Stimulated activated CD8-positive, alpha-beta memory T cell treated with anti-CD3 and anti-CD28 coated beads, Interleukin-7, amount 100 ng/mL, for 1 hour (primary cell): ENCODE measurements at places on chromosomes 7 and 10.

- DNase-seq: no peak
Observed at GRCh38 chr10:127993056-127993690, 86.3 kb downstream of the PTPRE start.

GRCh38 chr7:3230908-3231307, 70.1 kb upstream of the SDK1 start:
- DNase-seq: no peak

GRCh38 chr7:6299774-6300173, 27.4 kb upstream of the CYTH3 start:
- DNase-seq: no peak

DNA sequence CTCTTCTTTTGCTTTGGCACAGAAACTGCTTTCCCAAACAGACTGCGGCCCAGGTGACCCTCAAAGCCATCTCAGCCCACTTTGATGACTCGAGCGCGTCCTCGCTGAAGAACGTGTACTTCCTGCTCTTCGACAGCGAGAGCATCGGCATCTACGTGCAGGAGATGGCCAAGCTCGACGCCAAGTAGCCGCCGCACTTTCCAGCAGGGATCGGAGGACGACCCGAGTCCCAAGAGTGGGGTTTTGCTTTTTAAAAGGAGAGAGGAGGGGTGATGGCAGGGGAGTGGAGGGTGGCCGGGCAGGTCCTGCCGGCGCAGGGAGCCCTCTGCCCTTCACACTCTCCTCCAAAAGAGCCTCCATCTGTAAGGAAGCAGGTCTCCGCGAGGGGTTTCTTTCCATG, 21.1 kb downstream of the AIFM2 start:
- DNase-seq: no peak

DNA sequence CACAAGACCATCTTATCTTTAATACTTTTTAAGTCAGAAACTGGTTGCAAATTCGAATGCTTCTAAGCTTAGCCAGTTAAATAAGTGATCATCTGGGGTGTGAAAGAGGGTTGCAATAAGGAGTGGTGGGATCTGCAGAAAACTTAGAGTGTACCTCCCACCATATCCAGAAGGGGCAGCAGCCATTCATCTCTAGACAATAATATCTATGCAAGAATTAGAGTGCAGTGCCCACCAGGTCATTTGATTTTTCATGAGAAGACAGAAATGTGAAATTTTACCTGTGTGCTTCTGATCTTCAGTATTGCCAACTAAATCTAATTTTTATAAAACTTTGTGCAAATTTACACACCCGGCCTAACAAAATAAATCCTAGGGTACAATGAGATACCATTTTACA, 127.2 kb upstream of the SP4 start:
- DNase-seq: no peak

- no peak for DNase-seq
Observed at GRCh38 chr7:150744041-150744656, 6.9 kb downstream of the GIMAP5 start.

DNA sequence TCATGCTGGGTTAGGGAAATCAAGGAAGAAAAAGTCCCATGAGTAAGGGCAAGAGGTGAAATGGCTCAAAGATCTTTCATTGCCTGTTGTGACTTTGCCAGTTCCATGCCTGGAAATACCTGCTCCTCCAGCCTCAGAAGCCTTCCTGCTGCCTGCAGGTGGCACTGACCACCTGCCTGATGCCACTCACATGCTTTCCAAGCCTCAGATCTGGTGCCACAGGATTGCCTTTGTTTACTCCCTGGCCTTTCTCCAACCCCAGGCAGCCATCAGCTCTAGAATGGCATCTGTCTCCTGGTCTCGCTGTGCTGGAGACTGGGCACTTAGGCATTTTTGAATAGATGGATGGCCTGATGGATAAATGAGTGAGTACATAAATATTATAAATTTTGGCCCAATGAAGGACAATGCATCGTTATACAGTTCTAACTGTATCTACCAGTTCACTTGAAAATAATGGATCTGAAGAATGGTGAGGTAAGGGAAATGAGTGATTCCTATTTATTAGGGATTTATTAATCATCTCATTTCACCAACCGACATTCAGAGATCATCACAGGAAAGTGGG, 657.2 kb downstream of the INHBA start:
- no peak for DNase-seq

DNA sequence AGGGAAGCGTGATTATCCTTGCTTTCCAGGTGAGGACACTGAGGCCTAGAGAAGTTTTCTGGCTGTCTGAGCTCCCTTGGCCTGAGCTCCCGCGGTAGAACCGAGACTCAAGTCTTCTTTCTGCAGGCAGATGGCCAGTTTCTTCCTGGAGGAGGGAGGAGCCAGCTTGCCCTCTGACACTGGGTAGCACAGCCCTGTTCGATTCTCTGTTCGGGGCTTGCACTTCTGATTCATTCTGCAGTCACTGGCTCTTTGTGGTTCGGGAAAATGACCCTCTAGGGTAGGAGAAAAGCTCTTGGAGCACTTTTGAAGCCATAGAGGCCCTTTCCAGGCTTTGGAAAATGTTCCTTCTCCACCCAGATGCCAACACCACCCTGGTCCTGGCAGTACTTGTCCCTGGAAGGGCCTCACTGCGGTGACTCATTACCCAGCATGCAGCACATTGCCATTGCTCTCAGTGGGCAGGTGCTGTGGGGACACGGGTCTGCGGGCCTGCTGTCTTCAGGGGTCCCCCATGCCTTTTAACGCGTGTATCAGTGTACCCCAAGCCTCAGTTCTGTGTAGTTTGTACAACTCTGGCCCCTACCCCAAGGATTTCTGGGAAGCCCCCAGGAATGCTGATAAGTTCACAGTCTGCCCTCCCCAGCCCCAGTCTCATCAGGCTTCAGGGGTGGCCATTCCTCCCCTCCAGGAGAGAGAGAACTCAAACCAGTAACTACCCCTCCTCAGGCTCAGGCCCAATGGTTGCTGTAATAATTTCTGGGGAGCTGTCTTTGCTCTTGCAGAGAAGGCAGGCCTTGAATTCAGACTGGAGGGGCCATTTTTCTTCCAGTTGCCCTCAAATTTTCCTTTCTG, 11.9 kb downstream of the CHST3 start:
- no peak for DNase-seq

DNA sequence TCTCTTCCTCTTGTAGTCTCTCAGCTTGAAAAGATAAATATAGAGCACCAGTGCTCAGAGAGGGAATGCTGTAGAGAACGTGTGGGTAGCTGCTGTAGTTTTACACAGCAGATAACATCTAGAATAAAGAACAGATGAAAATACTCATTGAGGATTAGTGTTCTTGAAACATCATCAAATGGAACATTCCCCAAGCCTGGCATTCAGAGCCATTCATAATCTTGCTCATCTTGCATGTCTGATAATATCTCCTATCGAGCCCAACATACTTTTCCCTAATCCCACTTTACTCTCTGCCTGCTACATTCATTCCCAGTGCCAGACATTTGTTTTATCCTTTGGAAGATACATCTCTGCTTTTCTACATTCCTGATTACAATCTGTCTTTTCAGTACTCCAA, 35.2 kb downstream of the MCU start:
- no peak for DNase-seq

DNA sequence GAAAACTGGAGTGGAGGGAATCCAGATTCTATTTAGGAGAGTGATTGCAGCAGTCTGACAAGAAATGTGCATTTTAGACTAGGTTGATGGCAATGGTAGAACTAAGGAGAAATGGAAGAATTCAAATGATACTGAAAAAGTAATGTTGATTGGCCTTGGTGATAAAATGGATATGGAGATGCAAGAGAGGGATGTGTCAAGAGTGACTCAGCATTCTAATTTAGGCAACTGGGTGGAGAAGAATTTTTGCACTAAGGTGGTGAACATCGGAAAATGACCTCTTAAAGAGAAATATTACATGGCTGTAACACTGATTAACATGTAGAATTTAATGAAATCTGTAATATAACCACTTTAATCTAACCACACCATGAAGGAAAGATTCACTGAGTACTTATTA, 806.5 kb downstream of the PHTF2 start:
- no peak for DNase-seq

DNA sequence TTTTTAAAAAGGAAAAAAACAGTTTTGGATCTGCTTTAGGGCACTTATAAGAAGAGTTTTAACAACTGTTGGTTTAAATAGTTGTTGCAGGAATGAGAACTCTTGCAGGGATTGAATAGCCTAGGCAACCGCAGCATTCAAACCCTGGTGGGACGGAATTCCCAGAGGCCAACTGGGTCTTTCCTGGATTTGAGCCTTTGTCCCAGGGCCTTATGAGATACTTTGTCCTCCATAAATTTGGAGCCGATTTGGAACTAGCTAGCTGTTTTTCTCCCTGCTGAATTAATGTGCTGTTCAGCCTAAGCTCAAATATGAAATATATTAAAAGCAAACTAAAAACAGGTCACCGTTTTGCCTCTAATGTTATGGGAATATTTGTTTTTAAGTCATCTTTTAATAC, 109.6 kb downstream of the LRMDA start:
- DNase-seq: no peak

GRCh38 chr10:110843796-110844616, 27.7 kb upstream of the PDCD4 start:
- DNase-seq: no peak

GRCh38 chr10:6871128-6871527, 291.1 kb upstream of the PRKCQ start:
- no peak for DNase-seq

GRCh38 chr10:65518379-65518778, 1407.5 kb upstream of the LRRTM3 start:
- DNase-seq: no peak

DNA sequence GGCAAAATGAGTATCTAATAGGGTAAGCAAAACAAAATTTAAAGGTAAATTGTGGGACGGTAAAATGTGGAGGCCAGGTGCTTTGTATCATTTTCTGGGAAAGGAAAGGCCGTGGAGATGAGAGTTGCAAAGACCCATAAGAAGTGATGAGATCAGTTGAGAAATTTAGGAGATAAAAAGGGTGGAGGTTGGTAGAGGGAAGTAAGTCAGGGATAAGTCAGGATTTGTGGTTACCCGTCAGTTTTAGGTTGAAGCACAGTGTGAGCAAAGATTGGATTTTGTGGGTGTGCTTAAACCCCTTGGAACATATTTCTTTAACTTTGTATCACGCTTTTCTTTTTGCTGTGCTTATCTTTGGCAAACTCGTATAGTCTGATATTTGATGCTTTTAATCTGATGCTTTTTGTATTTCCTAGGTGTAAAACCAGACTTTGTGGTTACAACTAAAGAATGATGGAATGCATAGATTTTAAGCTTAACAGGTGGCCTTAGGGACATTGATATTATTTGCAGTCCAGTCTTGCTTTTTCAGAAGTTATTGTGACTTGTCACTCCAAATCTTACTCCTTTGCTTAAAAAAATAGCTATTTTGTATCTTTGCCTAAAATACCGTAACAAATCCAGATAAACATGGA, 1.2 kb downstream of the BTRC start:
- no peak for DNase-seq

DNA sequence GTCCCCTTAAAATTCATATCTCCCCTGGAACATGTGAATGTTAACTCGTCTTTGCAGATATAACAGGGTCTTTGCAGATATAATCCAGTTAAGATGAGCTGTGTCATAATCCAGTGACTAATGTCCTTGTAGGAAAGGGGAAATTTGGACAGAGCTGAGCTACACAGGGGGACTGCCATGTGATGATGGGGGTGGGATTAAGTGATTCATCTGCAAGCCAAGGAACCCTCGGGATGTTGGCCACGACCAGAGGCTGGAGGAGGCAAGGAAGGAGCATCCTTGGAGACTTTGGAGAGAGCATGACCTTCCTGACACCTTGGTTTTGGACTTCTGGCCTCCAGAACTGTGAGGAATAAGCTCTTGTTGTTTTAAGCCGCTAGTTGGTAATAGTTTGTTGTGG, 153.9 kb upstream of the PCBD1 start:
- DNase-seq: no peak

DNA sequence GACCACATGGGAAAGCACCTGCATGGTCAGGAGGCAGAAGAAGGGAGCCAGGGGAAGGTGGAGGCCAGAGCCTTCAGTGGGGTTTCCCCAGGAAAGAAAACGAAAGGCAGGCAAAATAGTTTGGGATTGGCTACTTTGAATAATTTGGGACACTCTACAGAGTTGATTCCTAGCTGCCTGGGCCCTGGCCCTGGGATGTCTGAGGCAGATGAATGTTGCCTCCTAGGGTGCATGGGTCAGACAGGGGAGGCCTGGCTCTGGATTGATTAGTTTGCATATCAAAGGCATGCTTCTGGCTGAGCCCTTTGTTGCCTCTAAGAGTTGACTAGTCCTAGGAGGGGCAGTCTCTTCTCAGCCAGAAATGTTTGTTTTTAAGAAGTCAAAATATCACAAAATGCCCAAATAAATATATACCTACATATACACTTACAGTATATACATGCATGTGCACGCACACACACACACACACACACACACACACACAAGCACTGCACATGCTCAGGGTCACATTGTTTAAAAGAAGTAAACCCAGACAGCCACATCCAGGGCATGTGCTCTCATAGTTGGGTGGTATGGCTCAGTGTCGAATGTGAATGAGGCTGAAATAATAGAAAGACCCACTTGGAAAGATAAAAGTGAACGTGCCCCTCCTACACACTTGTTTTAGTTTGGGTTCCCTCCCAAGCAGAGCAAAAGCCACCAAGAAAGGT, 184.2 kb downstream of the GPAM start:
- DNase-seq: no peak

GRCh38 chr7:40865441-40866233, 730.8 kb downstream of the SUGCT start:
- DNase-seq: no peak

- DNase-seq: no peak
Observed at GRCh38 chr7:30980194-30980593, 16.4 kb downstream of the GHRHR start.

GRCh38 chr10:130135676-130136225, 440 bp upstream of the GLRX3 start:
- no peak for DNase-seq

- no peak for DNase-seq
Observed at GRCh38 chr7:136964347-136964746, 95.9 kb downstream of the CHRM2 start.

DNA sequence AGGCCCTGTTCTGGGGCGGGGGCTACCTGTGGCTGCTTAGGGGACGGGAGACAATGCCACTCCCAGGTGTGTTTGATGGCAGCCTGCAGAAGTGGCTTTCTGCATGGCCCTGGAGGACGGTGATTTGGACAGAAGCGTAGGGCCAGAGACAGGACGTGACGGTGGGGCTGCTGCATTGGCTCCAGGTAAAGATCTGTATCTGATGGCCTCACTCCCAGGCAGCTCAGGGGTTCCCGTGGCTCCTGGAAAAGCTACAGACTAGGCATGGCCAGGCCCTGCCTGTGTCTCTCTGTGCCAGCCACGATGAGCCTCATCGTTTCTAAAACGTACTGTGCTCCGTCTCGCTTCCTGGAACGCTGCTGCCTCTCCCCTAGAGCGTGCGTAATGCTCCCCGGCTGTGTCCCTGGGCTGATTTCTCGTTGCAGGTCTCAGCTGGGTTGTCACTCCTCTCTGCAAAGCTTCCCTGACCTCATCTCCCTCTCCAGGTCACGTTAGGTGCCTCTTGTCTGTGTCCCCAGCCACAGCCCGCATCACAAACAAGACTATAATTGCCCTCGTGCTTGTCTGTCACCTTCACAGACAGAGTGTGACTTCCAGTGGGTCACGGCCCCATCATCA, 12.6 kb downstream of the GTF2IRD1 start:
- DNase-seq: no peak

GRCh38 chr10:78407009-78407711, 373.5 kb downstream of the RPS24 start:
- peak; percentile 27 for DNase-seq

- DNase-seq: no peak
Observed at GRCh38 chr7:11217848-11218565, 244.3 kb downstream of the PHF14 start.
